Calu3 (cell line): ENCODE measurements at places on chromosomes 7 and 10.
A peak's percentile ranks its signal among the peaks of the same experiment; 100 is the strongest.

DNA sequence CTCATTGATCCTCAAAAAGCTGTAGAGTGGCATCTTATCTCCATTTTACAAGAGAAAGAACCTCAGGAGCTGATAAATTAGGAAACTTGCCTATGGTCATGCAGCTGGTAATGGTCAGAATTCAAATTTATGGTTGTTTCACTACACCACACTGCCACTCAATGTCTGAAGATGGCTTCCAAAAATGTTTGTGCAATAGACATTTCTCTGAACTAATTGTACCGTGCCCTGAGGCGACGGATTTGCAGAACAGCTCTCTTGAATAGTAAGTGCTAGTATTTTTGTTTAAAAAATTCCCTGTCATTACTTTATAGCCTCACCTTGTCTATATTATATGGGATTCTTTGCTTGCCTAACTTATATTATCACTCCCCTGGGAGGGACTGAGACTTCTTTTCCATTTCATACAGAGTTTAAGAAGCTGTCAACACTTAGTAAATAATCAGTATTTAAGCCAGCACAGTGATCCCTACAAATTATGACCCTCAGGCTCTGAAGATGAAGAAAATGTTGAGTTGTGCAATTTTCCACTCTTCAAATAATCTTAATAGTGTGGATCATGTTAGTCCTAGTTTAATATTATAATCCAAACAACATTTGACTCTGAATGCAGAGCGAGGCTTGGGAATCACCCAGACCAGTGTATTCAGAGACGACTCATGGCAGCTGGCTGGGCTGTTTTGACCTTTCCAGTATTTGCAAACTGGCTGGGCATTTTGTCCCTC lies 346.6 kb downstream of the PTEN start:
- no peak overlapping the region for H3K4me3 ChIP-seq
- no peaks in the 10 kb centered on the region for H3K27me3 ChIP-seq
- H3K36me3 ChIP-seq, result no peaks in the 10 kb centered on the region
- H3K27ac ChIP-seq, result no peak overlapping the region

DNA sequence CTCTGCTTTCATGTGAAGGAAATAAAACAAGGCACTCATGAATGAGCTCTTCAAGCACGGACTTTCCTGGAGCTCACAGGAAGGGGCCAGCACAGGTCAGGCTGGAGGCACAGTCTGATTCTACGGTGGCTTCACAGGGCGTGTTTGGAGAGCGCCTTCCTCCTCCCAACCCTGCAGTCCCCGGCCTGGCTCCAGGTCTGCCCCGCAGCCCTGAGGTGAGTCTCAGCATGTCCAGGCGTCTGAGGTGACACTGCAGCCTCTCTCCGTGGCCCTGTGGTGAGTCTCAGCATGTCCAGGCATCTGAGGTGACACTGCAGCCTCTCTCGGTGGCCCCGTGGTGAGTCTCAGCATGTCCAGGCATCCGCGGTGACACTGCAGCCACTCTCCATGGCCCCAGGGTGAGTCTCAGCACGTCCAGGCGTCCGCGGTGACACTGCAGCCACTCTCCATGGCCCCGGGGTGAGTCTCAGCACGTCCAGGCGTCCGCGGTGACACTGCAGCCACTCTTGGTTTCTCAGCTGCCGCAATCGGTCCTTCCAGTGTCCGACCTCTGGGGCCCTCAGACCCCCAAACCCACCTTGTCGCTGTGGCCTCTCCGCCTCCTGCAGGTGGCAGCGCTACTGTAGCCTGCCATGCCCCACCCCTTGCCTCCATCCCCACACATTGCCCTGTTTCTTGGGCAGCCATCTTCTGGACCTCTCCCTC lies 381.7 kb downstream of the DNAJB6 start:
- no peak overlapping the region for H3K4me3 ChIP-seq
- no peak for DNase-seq
- H3K27me3 ChIP-seq, result peaks cover 7% of the 10 kb centered on the region
- H3K4me1 ChIP-seq, result no peaks in the 10 kb centered on the region
- no peak overlapping the region for H3K27ac ChIP-seq
- H3K36me3 ChIP-seq, result peaks cover 5% of the 10 kb centered on the region

DNA sequence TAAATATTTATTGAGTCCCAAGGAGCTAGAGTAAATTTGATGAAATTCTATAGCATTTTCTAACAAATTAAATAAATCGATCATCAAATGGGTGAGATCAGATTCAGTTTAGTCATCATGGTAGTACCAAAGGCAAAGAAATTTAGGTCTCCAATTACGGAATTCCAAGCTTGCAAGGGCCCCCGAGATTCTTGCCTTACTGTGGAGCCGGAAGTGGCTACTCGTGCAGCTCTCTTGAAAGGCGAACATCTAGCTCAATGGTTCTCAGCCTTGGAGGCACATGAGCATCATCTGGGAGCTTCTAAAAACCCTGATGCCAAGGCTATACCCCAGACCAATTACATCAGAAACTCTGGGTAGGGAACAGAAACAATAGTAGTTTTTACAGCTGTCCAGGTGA lies 117.9 kb upstream of the PRR15 start:
- no peak for DNase-seq
- no peaks in the 10 kb centered on the region for H3K36me3 ChIP-seq
- H3K4me3 ChIP-seq, result no peak overlapping the region
- peaks cover 23% of the 10 kb centered on the region for H3K4me1 ChIP-seq
- H3K27me3 ChIP-seq, result no peaks in the 10 kb centered on the region

DNA sequence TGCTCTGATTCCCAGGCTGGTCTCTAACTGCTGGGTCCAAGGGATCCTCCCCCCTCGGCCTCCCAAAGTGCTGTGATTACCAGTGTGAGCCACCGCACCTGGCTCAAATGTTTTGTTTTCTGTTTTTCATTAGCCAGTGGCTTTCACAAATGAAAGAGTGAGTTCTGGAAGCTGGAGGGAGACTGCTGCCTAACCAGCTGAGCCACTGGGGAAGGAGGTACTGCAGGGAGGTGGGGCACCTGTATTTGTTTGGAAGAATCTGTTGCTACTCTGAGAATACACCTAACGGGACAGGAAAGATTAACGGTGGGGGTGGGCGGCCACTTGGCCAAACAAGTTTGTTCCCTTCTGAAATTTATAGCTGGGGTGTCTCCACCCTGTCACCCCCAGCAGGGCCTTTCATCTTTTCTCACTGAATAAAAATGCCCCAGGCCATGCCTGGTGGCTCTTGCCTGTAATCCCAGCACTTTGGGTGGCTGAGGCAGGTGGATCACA lies 4.7 kb downstream of the STOX1 start:
- H3K4me1 ChIP-seq, result peaks cover 7% of the 10 kb centered on the region
- peaks cover 8% of the 10 kb centered on the region for H3K36me3 ChIP-seq
- peak; percentile 12 for DNase-seq
- no peak overlapping the region for H3K27ac ChIP-seq
- no peak overlapping the region for H3K4me3 ChIP-seq
- H3K27me3 ChIP-seq, result no peaks in the 10 kb centered on the region
